ENCODE measurements at places on chromosomes 13 and 19. TPM values are rescaled to one million over a fixed set of nuclear protein-coding genes. Genes with fewer than 3 reads are reported as not detected.

CNN1 gene
- polyA plus RNA-seq = 13.0 TPM

GRCh38 chr13:71460211-71460610, 406.8 kb downstream of the DACH1 start:
- no peak for DNase-seq

- no peak for DNase-seq
Measured at GRCh38 chr19:32404933-32405430, 588 bp upstream of the DPY19L3 start.

DNA sequence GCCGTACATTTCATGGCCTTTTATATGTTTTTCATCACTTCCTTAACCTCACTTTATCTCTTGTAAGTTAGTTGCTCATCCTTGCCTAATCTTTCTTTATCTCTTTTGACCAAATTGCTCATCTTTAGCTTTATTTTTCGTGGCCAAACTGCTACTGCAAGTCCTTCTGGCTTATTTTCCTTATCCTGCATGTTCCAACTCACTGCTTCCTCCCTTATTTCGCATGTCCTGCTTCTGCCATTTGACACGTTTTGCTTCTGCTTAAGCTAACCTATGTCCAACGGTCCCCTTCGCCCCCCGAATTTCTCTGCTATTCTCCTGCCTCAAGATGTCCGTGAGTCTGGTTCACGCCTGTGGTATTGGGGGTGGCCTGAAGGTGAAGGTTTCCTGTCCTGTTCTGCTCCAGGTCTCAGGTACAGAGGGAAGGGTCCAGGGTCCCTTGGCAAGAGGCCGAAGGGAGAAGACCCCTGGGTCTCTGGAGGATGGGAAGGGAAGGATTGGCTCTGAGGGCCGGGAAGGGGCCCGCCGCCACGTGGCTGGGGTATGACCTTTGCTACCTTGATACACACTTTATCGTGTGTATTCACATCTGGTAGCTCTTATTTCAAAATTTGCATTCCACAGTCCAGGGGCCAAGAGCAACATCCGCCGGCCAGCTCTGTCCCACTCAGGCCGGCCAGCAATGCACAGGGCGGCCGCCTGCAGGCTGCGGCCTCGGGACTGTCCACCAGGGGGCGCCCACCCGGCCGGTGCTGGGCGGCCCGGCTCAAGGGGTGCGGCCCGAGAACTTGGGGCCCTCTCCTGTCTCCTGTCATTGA, 2.9 kb upstream of the C19orf85 start:
- DNase-seq = peak; percentile 93

DNA sequence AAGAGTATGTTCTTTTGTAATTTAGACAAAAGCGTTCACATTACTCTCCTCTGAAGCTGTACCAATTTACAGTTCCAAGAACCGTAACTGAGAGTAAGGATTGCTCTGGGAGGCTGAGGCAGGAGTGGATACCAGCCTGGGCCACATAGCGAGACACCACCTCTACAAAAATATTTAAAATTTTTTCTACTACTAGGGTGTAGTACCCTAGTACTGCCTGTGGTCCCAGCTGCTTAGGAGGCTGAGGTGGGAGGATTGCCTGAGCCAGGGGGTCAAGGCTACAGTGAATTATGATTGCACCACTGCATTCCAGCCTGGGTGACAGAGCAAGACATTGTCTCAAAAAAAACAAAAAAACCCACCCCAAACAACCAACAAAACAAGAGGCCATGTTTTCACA, 12.1 kb upstream of the CYP2A6 start:
- DNase-seq = no peak

GRCh38 chr13:32961724-32962123, 54.5 kb upstream of the KL start:
- no peak for DNase-seq
